ENCODE measurements at places on chromosomes 2 and 18.

- no peak for DNase-seq
Observed at GRCh38 chr18:68874361-68874760, 76.5 kb downstream of the CCDC102B start.

DNA sequence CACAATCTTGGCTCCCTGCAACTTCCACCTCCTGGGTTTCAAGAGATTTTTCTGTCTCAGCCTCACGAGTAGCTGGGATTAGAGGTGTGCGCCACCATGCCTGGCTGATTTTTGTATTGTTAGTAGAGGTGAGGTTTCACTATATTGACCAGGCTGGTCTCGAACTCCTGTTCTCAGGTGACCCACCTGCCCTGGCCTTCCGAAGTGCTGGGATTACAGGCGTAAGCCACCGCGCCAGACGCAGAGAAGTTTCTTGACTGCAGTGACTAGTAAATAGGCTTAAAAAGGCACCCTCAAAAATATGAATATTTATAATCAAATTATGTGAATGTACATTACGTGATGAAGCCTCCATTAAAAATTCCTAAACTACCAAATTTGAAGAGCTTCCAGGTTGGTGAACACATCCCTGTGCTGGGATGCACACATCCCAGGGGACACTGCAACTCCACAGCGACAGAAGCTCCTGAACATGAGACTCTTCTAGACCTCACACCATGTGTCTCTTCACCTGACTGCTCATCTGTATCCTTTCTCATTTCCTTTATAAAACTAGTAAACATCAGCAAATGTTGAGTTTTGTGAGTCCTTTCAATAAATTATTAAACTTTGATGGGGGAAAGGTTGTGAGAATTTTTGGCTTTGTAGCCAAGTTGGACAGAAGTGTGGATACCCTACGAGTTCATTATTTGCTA, 203.3 kb upstream of the SPOPL start:
- DNase-seq = no peak

- DNase-seq = no peak
Observed at GRCh38 chr2:13193075-13193474, 476.3 kb downstream of the TRIB2 start.

DNA sequence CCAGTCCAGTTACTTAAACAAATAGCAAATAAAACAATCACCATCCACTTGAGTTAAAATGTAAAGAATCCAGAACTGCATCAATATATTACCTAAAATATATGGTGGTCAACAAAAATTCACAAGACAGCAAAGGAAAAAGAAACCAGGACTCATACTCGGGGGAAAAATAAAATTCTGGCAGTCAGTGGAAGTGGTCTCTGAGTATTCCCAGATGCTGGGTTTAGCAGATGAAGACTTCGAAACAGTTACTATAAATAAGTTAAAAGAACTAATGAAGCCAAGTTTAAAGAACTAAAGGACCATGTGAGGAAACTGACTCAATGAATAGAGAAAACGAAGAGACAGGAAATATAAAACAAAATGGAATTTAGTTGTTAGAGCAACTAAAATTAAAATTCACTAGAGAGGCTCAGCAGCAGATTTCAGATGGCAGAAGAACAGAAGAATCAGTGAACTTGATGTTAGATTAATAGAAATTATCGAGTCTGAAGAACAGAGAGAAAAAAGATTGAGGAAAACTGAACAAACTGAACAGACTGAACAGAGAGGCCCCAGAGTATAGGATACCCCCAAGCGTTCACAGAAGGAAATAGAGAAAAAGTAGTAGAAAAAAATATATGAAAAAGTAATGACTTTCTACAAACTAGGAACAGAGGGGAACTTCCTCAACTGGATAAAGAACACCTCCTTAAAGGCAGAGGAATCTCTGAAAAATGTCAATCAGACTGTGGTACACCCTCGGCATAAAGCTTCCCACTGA, 27.9 kb downstream of the MGAT4A start:
- DNase-seq = no peak

DNA sequence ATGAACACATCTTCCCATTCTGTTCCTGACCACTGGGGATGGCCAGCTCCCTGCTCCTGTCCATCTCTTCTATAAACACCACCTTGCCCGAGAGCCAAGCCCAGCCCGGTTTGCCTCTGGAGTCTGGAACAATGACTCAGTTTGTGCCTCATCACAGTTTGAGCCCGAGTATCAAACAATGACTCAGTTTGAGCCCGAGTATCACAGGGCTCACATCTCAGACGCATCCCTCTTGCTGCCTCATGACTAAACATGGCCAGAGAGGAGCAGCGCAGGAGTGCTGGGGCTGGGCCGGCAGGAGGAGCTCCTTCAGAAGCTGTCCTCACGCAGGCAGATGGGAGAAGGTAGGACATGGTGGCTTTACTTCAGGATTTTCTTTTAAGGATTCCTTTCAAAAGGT, 68.7 kb downstream of the PXDN start:
- DNase-seq = peak; percentile 82

DNA sequence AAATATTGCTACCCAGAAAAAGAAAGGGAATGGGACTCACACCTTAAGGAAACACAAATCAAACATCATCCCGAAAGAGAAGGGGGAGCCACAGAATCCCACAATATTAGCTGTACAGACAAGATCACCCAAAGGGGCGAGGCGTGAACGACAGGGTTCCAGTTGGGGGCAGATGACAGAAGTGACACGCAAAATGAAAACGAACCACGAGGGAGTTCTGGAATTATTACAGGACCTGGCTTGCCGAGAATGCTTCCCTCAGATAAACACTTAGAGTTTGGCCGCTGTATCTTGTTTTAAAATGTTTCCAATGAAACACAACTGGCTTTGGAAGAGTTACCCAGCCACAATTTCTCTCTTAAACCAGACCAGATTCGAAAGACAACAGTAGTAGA, 60.4 kb downstream of the C2orf76 start:
- DNase-seq = no peak

- no peak for DNase-seq
Observed at GRCh38 chr2:190105554-190105953, 43.0 kb upstream of the MSTN start.

GRCh38 chr2:98601532-98602132, 6.7 kb downstream of the COA5 start:
- DNase-seq = no peak

DNA sequence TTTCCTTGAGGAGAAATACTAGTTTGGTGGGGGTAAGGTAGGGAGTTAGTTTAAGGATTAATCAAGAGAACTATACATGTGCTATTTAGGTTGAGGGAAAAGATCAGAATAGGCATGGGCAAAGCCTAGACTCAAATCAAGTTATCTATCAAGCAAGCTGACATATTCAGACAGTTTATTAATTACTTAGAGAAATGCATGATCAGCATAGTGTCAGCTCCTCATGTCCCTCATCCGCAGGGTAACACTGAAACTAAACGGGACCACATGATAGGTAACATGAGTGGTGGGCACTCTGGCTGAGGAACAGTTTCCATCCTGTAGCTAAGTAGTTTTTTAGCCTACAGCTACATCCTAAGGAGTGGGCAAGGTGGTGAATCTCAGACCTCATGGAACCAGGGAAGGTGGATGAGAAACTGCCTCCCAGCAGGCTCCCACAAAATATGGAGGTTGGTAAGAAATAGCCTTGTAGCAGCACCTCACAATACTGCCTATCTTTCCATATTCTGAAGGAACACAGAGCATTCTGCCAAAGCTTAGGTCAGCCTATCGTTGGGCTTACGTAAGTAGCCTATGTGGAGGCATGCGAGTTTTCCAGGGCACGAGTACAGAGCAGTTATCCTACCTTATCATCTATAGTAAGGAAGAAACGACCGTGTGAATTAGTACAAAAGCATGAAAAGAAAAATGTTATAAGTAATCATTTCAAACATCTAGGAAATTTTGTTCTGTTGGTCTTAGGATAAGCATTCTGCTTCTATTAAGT, 18.4 kb downstream of the ZC3H6 start:
- DNase-seq = no peak

DNA sequence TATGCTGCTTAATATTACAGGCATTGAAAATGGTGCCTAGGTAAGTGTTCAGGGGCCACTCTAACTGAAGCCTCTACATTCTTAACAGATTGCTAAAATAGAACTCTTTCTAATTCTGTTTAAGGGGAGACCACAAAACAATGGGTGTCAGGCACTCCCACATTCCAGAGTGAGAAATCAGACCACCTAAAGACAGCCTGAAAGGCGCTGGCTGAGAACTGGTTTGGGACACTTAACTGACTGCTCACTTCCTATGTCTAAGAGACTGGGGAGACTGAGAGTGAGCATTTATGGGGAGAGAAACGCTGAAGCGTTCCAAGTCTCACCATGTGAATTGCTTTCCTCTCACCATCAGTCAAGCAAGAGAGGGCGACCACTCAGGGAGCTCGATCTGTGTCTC, 108.8 kb upstream of the ITGB6 start:
- no peak for DNase-seq

DNA sequence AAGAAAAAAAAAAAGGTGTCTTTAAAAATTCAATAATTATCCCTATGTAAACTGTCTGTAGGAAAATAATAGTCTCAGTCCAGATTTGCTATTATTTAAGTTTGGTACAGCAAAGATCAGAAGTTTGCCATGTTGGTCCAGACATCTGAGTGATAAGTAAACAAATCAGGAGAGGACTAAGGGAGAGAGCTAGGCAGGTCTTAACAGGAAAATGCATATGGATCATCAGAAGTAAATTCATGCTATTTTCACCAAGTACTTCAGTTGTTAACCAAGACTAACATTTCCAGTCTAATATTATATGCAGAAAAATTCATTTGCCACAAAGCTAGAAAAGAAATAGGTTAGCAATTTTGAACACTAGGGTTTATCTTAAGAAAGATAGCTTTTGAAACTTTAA, 95.0 kb upstream of the STK17B start:
- DNase-seq = no peak

DNA sequence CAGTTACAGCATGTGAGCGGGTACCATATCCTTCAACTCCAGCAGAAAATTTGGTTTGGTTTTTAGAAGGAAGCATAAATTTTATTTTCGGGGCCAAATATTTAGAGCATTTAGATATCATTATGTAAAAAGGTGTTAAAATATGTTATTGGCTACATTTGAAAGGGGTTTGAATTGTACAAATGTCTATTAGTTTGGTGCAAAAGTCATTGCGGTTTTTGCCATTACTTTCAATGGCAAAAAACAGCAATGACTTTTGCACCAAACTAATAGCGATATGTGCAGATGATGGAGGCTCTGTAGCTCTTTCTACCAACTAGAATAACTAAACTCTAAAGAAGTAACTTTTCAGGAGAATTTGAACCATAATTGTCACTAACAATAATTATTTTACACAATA, 1666.2 kb upstream of the SLC39A10 start:
- no peak for DNase-seq

DNA sequence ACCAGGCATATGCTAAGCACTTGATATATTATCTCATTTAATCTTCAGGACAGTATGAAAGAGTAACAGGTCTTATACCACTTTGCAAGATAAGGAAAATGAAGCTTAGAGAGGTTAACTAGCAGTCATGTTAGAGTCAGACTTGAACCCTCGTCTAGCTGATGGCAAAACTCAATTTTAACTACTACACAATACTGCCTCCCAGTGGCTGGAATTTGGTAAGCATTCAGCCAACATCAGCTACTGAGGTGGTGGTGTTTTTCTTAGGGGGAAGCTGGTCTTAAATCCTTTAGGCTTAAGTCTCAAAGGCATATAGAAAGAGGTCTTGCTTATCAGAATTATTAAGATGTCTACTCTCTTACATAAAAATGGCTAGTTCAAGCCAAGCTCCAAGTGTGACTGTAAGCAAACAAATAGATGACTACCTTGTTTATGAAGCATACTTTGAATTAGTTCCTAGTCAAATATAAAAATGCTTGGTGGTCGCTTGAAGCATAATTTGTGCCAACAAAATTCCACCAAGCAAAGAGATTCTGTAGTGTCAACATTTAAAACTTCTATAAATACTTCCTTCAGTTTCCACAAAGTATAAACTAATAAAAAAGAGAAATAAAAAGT, 325.4 kb upstream of the FIGN start:
- DNase-seq = no peak

DNA sequence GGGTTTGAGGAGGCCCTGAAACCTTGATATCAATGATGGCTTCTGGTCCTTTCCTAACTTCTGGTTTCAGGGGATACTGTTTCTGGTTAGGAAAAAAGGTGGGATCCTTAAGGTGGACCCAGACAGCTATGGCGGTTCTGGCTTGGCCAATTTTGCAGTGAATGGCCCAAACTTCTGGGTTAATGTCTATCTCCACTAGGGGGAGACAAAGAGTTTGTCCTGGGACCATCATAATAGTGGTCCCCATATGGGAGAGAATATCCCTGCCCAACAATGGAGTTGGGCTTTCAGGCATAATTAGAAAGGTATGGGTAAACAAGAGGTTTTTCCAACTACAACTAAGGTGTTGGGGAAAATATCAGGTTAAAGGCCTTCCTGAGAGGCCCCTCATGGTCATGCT, 273.5 kb downstream of the CALCRL start:
- no peak for DNase-seq

All from right atrium auricular region (tissue), 2 donors.